ENCODE measurements at places on chromosomes 4 and X. TPM values are rescaled to one million over a fixed set of nuclear protein-coding genes. Genes with fewer than 3 reads are reported as not detected.

GRCh38 chr4:140003876-140004548 lies 150.0 kb downstream of the MAML3 start:
- no peak overlapping the region for H3K27ac ChIP-seq
- H3K27me3 ChIP-seq = peaks cover 22% of the 10 kb centered on the region
- no peak overlapping the region for H3K4me3 ChIP-seq
- ATAC-seq = no peak
- no peaks in the 10 kb centered on the region for H3K36me3 ChIP-seq

DNA sequence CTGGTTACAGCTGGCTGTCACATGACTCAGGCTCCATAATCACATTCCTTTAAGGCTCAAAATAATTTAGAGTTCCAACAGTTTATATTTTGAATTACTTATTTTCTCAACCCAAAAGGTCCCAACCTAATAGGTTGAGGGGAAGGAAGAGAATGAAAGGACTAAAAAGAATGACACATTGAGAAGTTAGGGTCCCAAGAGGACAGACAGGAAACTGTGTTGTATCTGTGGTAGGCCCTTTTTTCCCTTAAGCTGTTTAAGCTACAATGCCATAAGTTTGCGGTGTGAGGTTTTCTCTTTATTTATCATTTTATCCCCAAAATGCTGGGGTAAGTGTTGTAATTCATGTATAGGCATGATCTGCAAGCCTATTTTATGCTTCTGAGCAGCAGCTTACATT lies 290.2 kb downstream of the ZNF674 start:
- no peaks in the 10 kb centered on the region for H3K27me3 ChIP-seq
- no peak overlapping the region for H3K4me3 ChIP-seq
- no peaks in the 10 kb centered on the region for H3K36me3 ChIP-seq
- H3K4me1 ChIP-seq = no peaks in the 10 kb centered on the region
- no peak for ATAC-seq
- H3K27ac ChIP-seq = no peak overlapping the region

DNA sequence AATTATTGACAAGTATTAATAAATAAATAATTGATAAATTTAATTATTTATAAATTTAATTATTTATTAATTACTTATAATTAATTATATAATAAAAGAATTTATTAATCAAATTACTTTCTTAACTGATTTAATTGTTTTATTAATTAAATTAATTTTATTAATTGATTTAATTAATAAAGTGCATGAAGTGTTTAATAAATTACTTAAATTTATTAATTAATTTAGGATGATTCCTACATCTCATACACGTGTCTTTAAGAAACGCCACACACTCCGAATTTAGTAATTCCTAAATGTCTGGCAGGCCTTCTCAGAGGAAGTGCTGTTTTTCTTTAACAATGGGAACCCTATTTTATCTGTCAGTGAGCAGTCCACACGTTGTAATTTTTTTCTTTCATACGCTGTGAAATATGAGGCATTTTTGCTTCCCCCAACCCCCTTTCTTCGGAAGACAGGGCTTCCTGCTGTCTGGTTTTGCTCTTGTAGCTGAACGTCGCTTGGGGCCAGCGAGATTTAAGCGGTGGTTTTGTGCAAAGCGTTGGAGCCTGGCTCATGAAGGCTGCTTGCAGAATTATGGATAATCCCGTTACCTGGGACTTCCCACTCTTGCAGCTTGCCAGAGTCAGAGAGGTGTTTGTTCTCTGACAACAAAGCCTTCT lies 46.8 kb downstream of the CRLF2 start:
- H3K4me3 ChIP-seq = no peak overlapping the region
- peaks cover 9% of the 10 kb centered on the region for H3K27me3 ChIP-seq
- no peak overlapping the region for H3K27ac ChIP-seq
- peak; percentile 54 for ATAC-seq

DNA sequence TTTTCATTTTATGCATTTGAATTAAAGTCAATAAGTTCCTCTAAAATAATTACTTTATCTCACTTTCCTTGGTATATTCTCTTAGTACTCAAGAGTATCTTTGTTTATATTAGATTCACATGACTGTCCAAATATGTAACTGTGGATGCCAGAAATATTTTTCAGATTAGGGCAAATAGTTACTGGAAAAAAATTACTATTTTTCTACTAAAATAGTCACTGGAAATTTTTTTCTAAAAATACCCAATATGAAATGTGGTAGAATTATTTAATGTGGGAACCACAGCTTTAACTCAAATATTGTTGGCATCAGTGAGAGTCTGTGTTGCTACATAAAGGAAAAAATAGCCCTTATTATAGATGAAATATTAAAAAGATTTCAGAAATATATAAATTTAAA lies 70.4 kb upstream of the NMU start:
- no peak overlapping the region for H3K27ac ChIP-seq
- H3K4me1 ChIP-seq = no peaks in the 10 kb centered on the region
- no peaks in the 10 kb centered on the region for H3K36me3 ChIP-seq
- no peak overlapping the region for H3K4me3 ChIP-seq

The CSAG3 gene
- total RNA-seq = not detected
